ENCODE measurements at places on chromosomes 1 and 21.
A peak's percentile ranks its signal among the peaks of the same experiment; 100 is the strongest.

- DNase-seq, result no peak
Measured at GRCh38 chr21:29242201-29242600, 56.5 kb upstream of the BACH1 start.

DNA sequence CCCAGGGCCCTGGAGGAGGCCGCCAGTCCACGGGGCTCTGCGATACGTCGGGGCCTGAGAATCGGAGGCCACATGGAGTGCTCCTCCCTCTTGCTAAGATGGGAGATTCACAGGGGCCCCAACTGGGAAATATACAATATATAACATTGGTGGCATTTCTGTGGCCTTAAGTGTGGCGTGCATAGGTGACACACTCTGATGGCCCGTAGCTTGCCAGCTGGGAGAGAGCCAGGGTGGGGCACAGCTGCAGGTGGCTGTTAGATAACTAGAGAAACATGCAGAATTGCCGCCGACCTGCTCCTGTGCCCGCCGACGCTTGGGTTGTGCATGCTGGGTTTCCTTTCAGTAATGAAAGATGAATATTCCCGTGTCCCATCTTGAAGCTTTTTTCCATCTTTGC, 30.1 kb downstream of the UMODL1 start:
- no peak for DNase-seq

GRCh38 chr1:193634470-193634869, 448.1 kb upstream of the B3GALT2 start:
- DNase-seq, result peak; percentile 16

GRCh38 chr1:27992276-27992675, 32.5 kb downstream of the XKR8 start:
- peak; percentile 46 for DNase-seq

- DNase-seq, result no peak
Measured at GRCh38 chr1:147541672-147542568, 619 bp downstream of the BCL9 start.

DNA sequence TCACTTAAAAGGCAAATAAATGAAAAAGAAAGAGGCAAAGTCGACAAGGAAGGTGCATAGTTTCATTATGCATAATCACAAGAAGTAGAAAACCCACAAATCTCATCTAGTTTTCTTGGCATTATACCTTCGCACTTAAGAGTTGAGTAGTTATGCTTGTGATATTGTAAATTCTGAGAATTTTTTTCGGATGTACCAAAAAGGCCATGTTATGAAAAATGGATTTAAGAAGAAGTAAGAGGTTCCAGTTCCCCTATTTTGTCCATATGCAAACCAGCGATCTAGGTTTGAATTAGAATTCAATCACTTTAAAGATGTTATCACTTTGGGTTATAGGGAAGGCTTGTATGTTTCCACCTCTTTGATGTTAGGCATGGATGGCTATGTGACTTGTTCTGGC, 7.9 kb upstream of the ERICH3 start:
- DNase-seq, result no peak

DNA sequence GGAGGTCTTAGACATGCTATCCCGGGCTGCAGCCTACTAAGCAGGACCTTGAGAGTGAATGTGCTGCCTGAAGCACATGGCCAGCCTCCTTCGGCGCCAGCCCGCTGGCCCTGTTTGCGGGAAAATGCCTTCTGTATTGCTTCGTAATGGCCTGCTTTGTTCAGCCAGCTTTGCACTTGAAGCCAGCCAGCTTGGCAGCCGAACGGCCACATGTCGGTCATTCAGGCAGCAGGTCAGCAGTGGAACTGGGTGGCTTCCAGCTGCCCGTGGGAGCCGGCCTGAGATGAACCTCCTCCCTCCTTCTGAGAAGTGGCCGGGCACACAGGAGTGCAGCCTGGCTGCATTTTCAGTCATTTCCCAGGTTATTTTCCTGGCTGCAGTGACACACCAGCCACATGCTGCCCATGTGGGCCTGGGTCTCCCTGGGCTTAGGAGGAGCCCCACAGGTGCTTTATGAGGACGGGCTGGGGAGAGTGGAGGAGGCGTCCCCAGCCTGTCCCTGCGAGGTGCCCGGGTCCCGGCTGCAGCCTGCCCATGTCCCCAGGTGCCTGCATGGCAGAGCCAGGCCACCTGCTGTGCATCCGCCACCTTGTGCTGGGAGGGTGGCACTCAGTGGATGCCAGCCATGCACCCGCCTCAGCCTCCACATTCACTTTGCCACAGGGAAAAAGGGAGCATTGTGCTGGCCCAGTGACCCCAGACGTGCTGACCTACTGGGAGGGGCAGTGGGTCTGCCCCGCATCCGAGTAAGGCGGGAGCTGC, 103.5 kb downstream of the SIK1 start:
- DNase-seq, result no peak

DNA sequence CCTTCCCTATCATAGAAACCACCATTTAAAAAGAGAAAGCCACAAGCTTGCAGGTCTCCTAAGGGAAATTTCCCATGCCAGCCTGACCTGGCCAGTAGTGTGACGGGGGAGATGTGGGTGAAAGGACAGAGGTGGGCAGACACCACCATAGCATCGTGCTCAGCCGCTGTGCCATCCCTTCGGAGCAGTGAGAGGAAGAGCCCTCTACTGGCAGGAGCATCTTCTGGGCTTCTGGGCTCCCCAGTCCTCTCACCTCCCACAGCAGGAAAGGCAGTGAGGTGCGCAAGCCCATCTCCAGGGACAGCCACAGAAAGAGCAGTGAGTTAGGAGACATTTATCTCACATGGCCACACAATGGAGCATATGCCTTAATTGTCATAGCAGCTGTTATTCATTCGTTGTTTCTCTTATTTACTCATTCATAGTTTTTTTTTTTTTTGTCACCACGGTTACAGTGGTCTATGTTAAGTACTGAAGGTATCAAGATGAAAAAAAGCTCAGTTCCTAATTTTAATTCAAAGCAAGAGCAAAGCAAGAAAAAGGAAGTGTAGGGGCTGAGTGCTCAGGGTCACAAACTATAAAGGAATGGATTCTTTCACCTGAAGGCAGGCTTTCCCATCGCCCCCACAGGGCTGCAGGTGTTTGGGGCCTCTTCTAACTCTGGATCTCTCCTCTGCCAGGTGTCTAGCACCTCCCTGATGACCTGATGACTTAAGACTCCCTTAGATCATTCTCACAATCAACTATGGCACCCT, 48.8 kb upstream of the CAMK1G start:
- DNase-seq, result no peak

DNA sequence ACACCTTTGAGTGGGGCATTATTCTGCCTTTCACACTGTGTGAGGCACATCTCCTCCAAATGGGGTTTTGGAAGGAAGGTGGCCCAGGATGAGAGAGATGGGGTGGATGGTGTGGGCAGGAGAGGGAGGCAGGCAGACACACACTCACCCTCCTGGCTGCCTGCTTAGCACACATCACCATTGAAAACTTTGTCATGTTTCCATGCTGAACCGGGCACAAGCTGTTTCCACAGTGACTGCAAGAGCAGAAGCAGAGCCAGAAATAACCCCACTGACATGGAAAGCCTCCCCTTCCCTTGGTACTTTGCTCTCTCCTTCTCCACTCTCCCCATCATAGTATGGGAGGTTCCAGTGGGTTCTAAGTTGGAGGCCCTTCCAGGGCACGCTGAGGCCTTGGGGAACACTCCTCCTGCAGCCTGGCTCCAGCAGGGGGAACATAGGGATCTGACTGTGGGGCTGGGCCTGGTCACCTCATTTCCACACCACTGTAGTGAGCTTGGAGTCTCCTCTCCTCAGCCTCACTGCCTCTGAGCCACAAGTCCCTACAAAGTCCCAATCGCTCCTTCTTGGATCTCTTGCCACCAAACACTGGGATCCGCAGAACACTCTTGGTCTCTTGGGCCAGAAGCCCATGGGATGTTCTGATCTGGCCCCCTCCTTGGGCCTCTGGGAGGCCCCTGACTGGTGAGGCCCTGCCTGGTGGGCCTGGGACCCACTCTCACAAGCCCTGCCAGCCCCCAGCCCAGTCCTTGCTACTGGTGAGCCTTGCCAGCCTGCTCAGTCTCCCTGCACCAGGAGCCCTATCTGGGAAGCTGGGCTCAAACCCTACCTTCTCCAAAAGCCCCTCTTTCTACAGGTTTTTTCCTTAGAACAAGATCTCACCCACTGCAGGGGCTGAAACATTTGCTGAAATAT, 163.0 kb upstream of the EDN2 start:
- DNase-seq, result no peak

- peak; percentile 1 for DNase-seq
Measured at GRCh38 chr1:164716992-164717703, 158.2 kb downstream of the PBX1 start.

DNA sequence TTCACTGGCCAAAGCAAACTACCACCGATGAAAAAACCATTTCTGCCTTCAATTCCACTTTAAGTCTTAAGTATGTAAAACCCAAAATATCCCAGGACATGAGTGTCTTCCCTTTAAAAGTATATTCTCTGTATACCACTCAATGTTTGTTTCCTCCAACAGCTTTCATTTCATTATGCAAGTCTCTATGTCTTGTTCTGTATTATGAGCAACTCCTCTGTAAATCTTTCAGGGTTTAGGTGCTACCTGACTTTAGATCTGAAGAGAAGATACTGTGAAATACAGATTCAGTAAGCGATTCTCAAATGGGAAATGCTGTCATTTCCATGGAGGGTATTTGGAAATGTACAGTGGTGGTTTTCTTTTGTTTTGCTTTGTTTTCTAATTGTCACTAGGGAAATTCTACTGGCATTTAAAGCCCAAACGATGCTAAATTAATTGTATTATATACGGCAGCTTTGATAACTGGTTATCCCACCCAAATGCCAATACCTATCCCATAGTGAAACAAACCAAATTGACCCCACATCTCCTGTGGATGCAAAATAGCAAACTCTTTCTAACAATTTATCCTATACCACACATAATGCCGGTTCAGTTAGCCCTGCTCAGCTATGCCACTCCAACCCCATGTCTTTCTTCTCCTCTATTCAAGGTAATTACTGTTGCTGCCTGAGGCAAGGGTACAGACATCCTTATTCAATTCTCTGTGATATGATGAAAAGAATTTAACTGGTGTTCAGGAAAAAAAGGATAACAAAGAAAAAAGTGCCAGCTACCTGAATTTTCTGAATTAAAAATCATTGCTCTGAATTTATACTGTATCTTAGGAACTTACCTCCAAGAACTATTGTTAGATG, 182.8 kb downstream of the EIF4G3 start:
- no peak for DNase-seq

- no peak for DNase-seq
Measured at GRCh38 chr1:3367376-3367775, 87.1 kb upstream of the ARHGEF16 start.
